ENCODE measurements at places on chromosomes 16 and 17.

DNA sequence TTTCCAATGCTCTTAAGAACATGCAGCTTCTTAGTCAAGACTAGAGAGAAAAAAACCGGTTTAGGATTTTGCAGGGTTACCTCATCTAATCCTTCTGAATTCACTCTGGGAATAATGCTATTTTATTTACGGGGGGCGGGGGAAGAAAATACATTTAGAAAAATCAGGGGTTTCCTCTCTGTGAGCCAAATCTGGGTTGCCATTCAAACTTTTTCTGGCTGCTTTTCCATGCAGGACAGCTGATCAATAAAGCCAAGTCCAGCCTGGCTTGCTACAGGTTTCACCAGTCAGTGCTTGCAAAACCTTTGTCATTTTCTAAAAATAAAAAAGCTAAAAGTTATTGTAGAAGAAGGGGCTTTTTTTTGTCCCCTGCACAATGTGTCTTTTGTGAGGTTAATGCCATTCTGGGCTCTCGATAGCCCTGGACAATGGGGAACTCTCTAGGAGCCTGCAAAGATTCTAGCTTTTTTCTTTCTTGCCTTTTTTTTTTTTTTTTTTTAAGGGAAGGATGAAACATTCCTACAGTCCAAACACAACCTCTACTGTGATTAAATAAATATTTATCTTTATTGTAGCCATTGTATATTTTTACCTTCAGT lies 13.1 kb upstream of the ZFHX3 start:
- DNase-seq = no peak
- no peaks in the 10 kb centered on the region for H3K36me3 ChIP-seq
- peaks cover 13% of the 10 kb centered on the region for H3K4me1 ChIP-seq
- no peaks in the 10 kb centered on the region for H3K27me3 ChIP-seq
- H3K4me3 ChIP-seq = no peak overlapping the region
- H3K27ac ChIP-seq = no peak overlapping the region

GRCh38 chr17:68849673-68850610 lies 105.2 kb downstream of the ABCA8 start:
- no peaks in the 10 kb centered on the region for H3K27me3 ChIP-seq
- H3K36me3 ChIP-seq = no peaks in the 10 kb centered on the region

- H3K36me3 ChIP-seq = no peaks in the 10 kb centered on the region
- no peaks in the 10 kb centered on the region for H3K4me1 ChIP-seq
- H3K4me3 ChIP-seq = no peak overlapping the region
- DNase-seq = no peak
Observed at GRCh38 chr16:57500578-57501111, 14.4 kb upstream of the DOK4 start.

DNA sequence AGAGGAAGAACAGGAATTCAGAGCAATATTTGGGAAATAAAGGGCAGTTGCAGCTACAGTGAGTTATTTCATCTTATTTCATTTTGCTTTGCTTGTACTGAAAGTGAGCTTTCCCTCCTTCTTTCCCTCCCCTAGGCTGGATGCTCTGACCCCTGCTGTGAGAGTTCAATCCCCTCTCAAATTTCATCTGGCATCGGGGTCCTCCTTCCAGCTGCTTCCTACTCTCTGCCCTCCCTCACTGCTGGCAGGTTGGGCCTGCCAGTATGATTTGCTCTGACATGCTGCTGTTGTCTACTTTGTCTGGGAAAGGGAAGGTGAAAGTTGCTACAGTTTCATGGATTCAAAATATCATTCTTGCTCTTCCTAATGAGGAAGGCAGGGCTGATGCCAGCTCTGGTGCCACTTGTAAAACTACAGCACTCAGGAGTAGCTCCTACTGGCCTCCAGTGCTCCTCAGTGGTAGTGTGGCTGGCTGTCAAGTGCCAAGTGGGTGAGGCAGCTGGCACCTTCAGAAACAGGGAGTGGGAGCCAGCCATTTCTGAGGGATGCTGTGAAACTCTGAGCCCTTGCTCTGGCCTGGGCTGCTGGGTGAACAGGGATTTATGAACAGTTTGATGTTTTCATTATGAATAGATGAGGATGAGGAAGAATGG lies 408.6 kb downstream of the HAPSTR1 start:
- no peak overlapping the region for H3K27ac ChIP-seq
- H3K4me1 ChIP-seq = no peaks in the 10 kb centered on the region
- H3K27me3 ChIP-seq = no peaks in the 10 kb centered on the region
- no peak overlapping the region for H3K4me3 ChIP-seq

DNA sequence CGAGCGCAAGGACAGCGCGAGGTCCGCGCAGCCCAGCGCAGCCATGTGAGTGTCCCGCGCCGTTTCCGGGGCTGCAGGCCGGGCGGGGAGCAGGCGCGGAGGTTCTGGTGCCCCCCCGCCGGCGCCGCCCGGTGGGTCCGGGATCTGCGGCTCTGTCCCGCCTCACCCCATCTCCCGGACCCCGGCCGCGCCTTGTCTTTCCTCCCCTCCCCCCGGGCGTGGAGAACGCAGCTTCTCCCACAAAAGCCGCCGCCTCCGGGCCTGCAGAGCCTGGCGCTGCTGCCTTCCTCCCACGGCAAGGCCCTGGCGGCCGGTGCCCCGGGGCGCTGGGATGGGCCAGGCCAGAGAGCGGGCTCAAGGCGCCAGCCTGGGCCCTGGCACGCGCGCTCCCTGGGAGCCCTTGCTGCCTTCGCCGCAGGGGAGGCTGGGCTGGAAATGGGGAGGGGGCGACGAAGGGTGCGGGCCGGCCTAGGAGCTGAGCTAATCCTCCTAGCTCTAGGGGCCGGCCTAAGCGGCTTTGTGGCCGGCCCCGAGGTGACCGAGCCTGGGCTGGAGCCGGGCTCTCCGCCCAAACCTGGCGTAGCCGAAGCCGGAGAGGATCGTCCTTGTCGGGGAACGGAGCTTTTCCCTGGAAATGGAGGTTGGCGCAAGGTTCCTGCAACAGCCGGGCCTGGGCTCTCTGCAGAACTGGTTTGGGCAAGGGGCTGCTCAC lies 397 bp downstream of the RIPOR1 start:
- no peak for DNase-seq
- no peaks in the 10 kb centered on the region for H3K27me3 ChIP-seq
- H3K4me1 ChIP-seq = peaks cover 31% of the 10 kb centered on the region
- peak overlapping the region; percentile 59 for H3K4me3 ChIP-seq
- no peaks in the 10 kb centered on the region for H3K36me3 ChIP-seq
